ENCODE measurements at places on chromosomes 16 and 17.

GRCh38 chr16:27325736-27326135, 12.0 kb downstream of the IL4R start:
- no peak for ATAC-seq

- no peak for ATAC-seq
Observed at GRCh38 chr16:8847623-8848022, 21.2 kb downstream of the CARHSP1 start.

DNA sequence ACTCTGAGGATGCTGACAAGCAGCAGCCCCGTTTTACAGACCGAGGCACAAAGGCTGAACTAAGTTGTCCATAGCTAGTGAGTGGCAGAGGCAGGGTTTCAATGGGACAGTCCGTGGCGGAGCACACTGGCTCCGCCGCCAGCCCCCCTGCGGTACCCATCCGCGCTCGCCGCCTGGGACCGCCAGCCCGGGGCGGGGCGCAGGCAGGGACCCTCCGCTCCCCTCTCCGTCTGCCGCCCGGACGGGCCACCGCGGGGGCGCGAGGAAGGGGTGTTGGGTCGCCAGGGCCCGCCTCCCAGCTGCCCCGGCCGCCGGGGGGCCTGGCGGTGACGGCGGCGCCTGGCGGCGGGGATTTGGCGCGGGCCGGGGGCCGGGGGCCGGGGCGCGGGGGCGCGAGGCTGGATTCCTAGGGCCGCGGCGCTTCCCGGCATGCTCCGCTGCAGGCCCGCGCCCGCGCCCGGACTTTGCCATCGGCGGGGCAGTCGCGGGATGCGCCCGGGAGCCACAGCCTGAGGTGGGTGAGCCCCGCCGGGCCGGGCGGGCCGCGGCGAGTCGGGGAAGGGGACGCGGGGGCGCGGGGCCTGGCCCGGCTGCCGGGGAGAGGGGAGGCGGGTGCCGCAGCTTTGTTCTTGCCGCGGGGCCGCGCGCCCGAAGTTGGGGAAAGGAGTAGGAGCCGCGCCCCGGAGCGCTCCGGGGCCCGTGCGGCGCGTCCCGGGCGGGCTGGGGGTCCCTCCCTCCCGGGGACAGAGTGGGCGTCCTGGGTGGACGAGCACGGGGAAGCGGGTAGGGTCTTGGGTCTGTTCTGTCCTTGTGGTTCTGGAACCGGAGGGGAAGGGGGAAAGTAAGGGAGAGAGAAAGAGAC, at the start of gene TMEM98:
Gene TMEM98 (plus strand): TSS at position 430 of the 862 bp plus-strand sequence. CDS start 3,376 bp downstream, outside the sequence.
- peak; percentile 78 for ATAC-seq

- peak; percentile 2 for ATAC-seq
Observed at GRCh38 chr16:85484347-85485300, 128.5 kb upstream of the GSE1 start.

GRCh38 chr16:47726031-47726675, 265.0 kb downstream of the PHKB start:
- no peak for ATAC-seq

DNA sequence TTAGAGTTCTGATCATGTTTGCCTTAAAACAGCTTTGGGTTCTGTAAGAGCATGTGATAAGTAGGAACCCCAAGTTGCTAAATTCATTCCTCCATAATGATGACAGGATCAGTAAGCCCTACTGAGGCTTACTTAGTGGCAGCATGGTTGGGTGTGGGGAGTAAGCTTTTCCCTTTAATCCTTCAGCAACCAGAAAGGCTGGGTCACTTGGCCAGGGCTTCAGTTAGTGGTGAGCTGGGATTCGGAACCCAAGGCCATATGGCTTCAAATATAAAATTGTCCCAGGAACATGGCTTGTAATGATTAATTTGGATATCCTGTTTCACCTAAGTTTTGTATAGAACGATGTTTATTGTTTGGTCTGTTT, 850 bp downstream of the GINS3 start:
- ATAC-seq: peak; percentile 42

GRCh38 chr17:61221181-61221580, 178.5 kb upstream of the TBX2 start:
- no peak for ATAC-seq

GRCh38 chr17:49731435-49731831, 23.7 kb upstream of the SLC35B1 start:
- ATAC-seq: no peak

- no peak for ATAC-seq
Observed at GRCh38 chr16:46721885-46722284, 26.3 kb downstream of the MYLK3 start.

GRCh38 chr17:42002792-42003301, 14.4 kb downstream of the DNAJC7 start:
- ATAC-seq: peak; percentile 56

- no peak for ATAC-seq
Observed at GRCh38 chr17:63369233-63369632, 76.9 kb downstream of the CYB561 start.

DNA sequence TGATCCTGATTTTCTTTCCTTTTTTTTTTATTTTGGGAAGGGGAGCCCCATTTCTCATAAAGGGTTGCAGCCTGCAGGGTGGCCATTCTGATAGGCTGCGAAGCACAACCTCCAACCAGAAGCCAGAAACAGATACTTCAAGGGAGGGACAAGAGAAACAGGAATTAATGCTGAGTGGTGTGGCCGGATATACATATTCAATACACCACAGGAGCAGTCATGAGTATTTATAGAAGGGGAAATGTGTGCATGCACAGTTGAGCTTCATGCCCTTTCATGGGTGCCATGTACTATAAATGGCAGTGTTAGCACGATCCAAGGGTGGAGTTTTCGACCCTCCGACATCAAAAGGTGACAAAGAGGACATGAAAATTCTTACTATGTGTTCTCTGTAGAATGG, 320.8 kb downstream of the CBLN1 start:
- peak; percentile 75 for ATAC-seq

- no peak for ATAC-seq
Observed at GRCh38 chr17:27623614-27624013, 7.4 kb upstream of the LGALS9 start.

- ATAC-seq: no peak
Observed at GRCh38 chr17:49760932-49761558, 2.9 kb downstream of the FAM117A start.

All from motor neuron (in vitro differentiated cells).